CMK (cell line): ENCODE measurements at places on chromosomes 4 and X.

GRCh38 chr4:7818399-7818911 lies 121.2 kb downstream of the AFAP1 start:
- no peak for DNase-seq

GRCh38 chrX:136525738-136526606 lies 6.0 kb upstream of the VGLL1 start:
- DNase-seq: no peak

- no peak for DNase-seq
Measured at GRCh38 chr4:81445196-81445595, 26.5 kb downstream of the RASGEF1B start.

DNA sequence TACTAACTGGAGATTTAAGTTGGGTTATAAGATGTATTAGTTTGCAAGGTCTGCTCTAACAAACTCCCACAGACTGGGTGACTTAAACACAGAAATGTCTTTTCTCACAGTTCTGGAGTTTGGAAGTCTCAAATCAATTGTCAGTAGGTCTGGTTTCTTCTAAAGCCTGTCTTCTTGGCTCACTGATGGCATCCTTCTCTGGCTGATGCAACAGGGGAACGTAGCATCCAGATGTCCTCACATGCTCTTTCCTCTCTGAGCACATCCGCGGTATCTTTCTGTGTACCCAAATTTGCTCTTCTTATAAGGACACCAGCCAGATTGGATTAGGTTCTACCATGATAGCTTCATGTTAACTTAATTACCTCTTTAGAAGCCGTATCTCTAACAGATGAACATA lies 63.2 kb upstream of the BMP3 start:
- no peak for DNase-seq

DNA sequence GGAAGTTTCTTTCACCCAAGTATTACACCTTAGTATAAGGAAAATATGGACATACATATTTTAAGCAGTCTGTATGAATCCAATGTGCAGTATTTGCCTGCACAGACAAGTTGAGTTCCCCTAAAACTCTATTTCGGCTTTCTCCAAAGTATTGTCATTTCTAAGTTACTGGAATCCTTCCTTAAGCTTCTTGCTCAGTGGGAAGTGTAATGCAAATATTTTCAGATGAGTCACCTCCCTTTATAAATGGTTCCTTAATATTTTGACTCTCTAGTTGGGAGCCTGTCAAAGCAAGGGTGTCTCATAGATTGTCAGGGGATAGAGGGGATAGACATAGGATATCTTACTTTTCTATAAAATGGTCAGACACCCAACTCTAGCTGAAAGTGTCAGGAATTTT lies 178.6 kb downstream of the NAA11 start:
- no peak for DNase-seq

GRCh38 chr4:74805601-74806000 lies 11.3 kb upstream of the BTC start:
- DNase-seq: no peak

GRCh38 chrX:124362761-124363160 lies 16.4 kb downstream of the SH2D1A start:
- no peak for DNase-seq
